ENCODE measurements at places on chromosomes 5 and 9.
A peak's percentile ranks its signal among the peaks of the same experiment; 100 is the strongest.

- DNase-seq = no peak
Measured at GRCh38 chr5:97125125-97125683, 17.2 kb downstream of the LIX1 start.

DNA sequence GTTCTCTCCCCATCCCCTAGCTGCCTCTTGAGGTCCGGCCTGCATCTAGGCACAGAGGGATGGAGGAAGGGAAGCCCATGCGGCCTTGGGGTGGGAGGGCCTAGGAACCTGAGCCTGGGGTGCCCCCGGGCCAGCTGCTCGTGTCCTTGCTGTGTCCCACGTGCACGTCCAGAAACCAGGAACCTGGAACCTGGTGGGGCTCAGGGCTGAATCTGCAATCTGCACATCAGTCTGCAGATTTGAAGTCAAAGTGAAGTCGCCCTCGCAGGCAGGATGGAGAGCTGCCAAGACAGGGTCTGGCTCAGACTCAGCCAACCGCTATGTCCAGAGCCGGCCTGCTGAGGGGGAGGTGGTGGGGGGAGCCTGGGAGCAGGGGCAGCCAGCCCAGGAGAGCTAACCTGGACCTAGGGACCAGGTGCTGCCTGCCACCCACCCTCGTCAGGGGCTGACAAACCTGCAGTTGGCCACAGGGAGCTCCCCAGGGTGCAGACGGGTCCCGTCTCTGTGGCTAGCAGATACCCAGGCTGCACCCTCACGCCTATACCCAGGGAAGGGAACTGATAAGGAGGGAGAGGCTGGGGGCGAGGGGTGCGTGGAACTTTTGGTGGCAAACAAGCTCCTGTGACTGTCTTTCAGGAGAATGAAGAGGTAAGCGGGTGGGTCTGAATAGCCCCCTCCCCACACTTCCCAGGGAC is 103.5 kb upstream of the SIMC1 start:
- DNase-seq = no peak

GRCh38 chr5:159135896-159136531 is 36.3 kb upstream of the EBF1 start:
- peak; percentile 71 for DNase-seq

GRCh38 chr5:175847503-175847902 is 23.9 kb upstream of the CPLX2 start:
- no peak for DNase-seq
